AG04450 (cell line): ENCODE measurements at places on chromosomes 16 and 17. TPM values are rescaled to one million over a fixed set of nuclear protein-coding genes. Genes with fewer than 3 reads are reported as not detected.

The CHCT1 gene
- polyA plus RNA-seq = not detected in 2 replicates

The MYL4 gene
- 0.17 and 0.19 TPM in 2 replicates for polyA plus RNA-seq

The TP53TG3 gene
- not detected in 2 replicates for polyA plus RNA-seq

The COASY gene
- polyA plus RNA-seq = 29.4 and 36.8 TPM in 2 replicates

The ST6GALNAC1 gene
- not detected in 2 replicates for polyA plus RNA-seq
